ENCODE measurements at places on chromosomes 3 and 15.

- no peak for DNase-seq
Observed at GRCh38 chr15:78170848-78171773, 21.9 kb downstream of the IDH3A start.

GRCh38 chr3:15795651-15796308, 2.0 kb downstream of the ANKRD28 start:
- DNase-seq = no peak

GRCh38 chr15:67862750-67863441, 23.1 kb upstream of the RNU6-1 start:
- DNase-seq = no peak

GRCh38 chr3:64571982-64572381, 115.8 kb downstream of the ADAMTS9 start:
- no peak for DNase-seq

- DNase-seq = no peak
Observed at GRCh38 chr15:63973212-63974009, 72.9 kb downstream of the DAPK2 start.

- no peak for DNase-seq
Observed at GRCh38 chr3:37673401-37673800, 188.3 kb upstream of the CTDSPL start.

- no peak for DNase-seq
Observed at GRCh38 chr3:65231544-65231943, 543.7 kb upstream of the ADAMTS9 start.

DNA sequence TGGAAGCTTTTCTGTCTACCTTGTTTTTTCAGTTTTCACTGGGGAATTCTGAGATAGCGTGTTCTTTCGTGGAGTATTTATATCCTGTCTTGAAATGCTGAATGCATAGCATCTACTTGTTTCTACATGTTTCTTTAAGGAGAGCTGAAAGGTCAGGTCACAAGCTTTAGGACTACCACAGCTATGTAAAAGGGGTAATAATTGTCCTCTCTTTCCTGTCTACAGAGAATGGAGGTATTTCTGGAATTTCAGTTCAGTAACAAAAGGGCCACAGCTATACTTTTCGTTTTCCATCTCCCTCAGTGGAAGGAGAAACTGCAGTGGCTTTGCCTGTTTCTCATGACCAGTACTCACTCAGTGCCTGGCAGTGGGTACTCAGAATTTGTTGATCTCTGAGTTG, 4.7 kb downstream of the INAFM2 start:
- no peak for DNase-seq

- DNase-seq = no peak
Observed at GRCh38 chr3:135869439-135870105, 96.0 kb upstream of the PPP2R3A start.

DNA sequence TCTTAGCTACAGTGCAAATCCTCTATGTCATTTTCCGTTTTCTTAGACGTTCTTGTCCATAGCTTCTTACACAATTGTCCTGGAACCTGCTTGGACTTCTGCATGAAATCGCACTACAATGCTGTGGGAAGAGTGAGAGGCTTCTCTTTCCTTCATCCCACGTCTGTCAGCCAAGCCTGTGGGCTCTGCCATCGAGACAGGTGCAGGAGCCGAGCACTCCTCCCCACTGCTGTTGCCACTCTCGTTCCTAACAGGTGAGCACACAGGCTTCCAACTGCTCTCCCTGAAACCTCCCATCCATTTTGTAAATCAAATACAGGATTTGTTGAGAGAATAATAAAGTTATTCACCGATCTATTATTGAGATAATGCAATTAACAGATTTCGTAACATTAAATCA, 23.5 kb downstream of the ZXDC start:
- DNase-seq = no peak

- DNase-seq = no peak
Observed at GRCh38 chr3:98540346-98540745, 8.6 kb downstream of the GPR15 start.

DNA sequence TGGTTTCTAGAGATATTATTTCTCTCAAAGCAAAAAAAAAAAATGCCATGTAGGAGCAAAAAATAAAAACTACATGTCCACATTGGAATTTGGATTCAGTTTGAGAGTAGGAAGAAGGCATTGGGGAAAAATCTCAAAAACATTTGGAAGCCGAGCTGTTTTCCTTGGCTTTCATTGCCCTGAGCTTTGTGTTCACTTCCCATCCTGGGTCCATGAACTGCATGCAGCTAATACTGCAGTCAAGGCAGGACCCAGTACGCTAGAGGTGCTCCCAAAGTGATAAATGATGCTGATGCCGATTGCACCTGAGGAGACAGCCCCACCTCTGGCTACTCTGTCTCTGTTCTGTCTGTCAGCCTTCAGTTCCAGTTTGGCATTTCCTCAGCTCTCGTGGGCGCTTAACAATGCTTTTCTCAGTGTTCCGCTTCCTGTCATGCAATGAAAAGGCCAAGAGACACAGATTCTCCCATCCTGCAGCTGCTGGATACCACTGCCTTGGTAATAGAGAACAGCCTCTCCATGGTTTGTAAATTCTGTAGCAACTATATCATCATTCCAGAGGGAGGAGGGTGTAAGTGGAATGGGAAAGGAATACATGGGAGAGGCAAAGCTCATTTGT, 181.8 kb downstream of the RYR3 start:
- DNase-seq = no peak

- DNase-seq = no peak
Observed at GRCh38 chr3:101179637-101180036, 140.7 kb downstream of the IMPG2 start.

- DNase-seq = no peak
Observed at GRCh38 chr3:11059090-11059798, 66.7 kb downstream of the SLC6A1 start.

- DNase-seq = no peak
Observed at GRCh38 chr3:170689296-170689829, 103.5 kb upstream of the SLC7A14 start.

DNA sequence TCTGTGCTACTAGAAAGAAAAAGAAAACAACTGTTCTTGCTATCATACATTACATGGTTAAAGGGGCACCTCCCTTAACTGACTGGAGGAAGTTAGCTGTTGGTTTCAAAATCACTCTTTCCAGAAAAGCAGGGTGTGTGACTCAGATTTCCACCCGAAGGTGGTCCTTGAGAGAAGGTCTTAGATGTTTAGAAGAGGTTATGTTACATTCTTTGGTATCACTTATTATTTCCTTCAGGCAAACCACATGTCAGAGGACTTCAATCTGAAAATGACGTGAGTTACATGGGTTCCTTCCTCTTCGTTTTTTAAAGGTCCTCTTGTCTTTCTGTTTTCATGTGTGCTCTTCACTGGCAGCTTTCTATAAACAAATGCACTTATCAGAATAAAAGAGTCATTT, 307.9 kb upstream of the CBLB start:
- DNase-seq = no peak

GRCh38 chr3:9091486-9092235, 128.4 kb upstream of the RAD18 start:
- no peak for DNase-seq

DNA sequence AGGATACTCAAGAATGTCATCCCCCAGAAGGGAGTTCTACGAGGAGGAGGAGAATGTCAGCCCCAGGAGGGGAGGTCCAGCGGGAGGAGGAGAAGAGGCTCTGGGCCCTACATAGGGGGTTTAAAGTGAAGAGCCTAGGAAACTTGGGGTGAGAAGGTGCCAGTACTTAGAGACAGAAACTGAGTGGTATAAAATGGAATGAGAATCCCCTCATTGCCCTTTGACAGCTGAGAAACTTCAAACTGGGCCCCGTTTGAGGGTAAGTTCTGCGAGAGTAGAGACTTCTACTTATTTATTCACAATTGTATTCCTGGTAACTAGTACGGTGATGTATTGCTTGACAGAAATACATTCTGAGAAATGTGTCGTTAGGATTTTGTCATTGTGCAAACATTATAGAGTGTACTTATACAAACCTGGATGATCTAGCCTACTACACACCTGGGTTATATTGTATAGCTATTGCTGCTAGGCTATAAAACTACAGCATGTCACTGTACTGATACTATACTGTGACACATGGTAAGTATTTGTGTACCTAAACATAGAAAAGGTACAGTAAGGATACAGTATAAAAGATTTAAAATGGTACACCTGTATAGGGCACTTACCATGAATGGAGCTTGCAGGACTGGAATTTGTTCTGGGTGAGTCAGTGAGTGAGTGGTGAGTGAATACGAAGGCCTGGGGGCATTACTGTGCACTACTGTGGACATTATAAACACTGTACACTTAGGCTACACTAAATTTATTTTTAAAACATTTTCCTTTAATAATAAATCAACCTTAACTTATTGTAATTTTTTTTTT, 62.0 kb downstream of the TSC22D2 start:
- no peak for DNase-seq

DNA sequence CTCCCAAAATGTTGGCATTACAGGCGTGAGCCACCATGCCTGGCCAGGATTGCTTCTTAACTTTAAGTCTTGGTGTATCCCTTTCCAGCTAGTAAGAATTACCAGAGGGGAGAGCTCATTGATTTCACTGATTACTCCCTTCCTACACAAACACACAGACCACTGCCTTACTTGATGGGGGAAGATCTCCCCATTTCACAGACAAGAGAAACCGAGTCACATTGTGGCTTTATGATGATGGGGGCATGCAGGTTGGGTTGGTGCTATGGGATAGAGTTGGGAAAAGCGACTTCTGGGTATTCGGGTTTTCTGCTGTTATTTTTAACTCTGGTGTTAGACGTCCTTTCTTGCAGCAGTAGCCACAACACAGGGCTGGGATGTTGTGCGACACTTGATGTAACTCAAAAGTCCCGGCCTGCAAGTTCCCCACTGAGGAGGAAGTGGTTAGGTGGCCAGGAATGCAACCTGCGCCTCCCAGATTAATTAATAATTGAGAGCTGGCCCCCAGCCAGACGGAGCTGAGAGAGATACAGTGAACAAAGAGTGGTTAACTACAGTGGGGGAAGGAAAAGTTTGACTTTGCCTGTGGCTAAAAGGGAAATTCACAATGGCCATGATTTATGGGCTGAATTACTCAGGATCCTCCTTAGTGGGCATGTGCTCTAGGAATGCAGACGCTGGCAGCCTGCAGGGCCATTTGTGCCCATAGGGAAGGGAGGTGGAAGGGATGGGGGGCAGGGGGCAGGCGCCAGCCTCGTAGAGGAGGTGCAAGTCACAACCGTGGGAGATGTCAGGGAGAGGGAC, 63.6 kb downstream of the SMAD6 start:
- no peak for DNase-seq

DNA sequence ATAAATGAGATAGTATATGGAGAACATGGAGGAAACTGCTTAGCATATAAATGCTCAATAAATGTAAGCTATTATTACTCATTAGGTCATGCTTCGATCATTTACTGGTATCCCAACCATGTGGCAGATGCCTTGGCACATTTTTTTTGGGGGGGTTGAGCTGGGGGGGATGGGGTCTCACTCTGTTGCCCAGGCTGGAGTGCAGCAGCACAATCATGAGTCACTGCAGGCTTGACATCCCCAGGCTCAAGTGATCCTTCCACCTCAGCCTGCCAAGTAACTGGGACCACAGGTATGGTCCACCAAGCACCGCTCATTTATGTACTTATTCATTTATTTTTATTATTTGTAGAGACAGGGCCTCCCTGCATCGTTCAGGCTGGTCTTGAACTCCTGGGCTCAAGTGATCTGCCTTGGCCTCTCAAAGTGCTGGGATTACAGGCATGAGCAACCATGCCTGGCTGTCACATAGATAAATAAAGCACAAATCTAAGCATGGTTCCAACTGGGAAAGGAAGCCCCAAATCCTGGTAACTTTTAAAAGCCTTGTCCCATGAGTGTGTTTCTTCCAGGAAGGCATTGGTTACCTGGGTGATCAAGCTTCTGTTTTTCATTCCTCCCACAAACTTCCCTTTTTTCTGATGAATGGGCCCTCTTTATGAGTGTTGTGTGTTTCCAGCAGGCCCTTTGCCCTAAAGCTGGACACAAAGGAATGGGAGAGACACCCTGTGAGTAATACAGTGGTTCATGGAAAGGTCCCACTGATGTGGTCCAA, 147.4 kb upstream of the UMPS start:
- DNase-seq = no peak

GRCh38 chr15:81398910-81399551, 25.0 kb upstream of the TMC3 start:
- no peak for DNase-seq

GRCh38 chr3:11078826-11079515, 75.3 kb upstream of the HRH1 start:
- no peak for DNase-seq

DNA sequence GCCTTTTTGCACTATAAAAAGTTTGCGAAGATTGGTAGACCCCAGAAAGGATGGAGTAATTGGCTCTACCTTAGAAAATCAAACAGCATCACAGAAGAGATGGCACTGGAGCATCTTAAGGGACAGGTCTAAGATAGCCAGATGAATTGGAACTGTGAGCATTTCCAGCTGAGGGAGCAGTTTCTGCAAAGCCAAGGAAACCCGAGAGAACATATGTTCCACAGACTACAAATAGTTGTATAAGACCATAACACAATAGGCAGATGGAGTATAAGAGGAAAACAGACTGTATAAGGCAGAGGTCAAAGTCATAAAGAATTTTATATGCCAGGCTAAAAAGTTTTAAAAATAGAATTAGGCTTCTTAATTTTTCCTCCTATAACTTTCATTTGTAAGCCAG, 46.0 kb downstream of the TSC22D2 start:
- DNase-seq = no peak

DNA sequence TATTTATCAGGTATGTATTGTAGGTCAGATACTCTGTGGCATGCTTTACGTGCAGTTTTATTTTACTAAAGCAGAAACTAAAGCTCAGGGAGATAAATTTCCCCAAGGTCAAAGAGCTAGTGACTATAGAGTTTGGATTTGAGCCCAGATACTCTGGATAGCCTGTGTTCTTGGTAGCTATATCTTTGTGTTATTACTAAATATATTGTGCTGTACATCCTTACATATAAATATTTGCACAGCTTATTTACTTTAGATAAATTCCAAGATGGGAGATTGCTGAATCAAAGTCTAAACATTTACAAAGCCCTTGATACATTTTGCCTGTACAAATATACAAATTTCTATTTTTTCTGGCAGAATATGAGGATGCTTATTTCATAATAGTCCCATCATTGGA, 660.9 kb upstream of the NAALADL2 start:
- no peak for DNase-seq

DNA sequence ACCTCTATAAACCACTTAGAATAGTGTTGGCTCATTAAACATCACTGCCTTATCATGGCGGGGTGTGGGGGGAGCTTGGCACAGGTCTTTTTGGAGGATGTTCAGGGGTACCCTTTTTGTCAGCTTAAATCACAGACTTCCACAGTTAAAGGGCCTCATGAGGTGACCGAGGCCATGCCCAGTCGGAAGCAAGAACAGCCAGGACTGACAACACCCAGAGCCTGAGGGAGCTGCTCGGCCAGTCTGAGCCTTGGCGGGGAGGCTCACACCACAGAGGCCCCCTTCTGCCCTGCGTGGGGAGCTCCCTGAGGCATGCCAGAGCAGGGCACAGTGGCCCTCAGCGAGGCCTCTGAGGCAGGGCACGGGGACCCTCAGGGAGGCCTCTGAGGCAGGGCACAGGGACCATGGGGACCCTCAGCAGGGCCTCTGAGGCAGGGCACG, 49.5 kb downstream of the UMPS start:
- no peak for DNase-seq

GRCh38 chr3:43624619-43625305, 3.0 kb upstream of the ANO10 start:
- DNase-seq = no peak

- DNase-seq = peak; percentile 35
Observed at GRCh38 chr15:70299931-70300869, 202.5 kb upstream of the TLE3 start.

GRCh38 chr3:45760878-45761711, 35.2 kb downstream of the SLC6A20 start:
- no peak for DNase-seq

GRCh38 chr3:194696702-194697101, 11.0 kb downstream of the FAM43A start:
- no peak for DNase-seq
